ENCODE measurements at places on chromosomes 6 and 20. TPM values are rescaled to one million over a fixed set of nuclear protein-coding genes. Genes with fewer than 3 reads are reported as not detected.

- DNase-seq: no peak
- H3K27ac ChIP-seq: no peak within 1 kb of the TSS
- no peaks in the 10 kb centered on the region for H3K36me3 ChIP-seq
- no peak within 1 kb of the TSS for H3K4me3 ChIP-seq
Observed at GRCh38 chr6:32816746-32817204, at the start of gene HLA-DOB. HLA-DOB (minus strand) TSS chr6:32817002; CDS start chr6:32816951, 51 bp downstream.

DNA sequence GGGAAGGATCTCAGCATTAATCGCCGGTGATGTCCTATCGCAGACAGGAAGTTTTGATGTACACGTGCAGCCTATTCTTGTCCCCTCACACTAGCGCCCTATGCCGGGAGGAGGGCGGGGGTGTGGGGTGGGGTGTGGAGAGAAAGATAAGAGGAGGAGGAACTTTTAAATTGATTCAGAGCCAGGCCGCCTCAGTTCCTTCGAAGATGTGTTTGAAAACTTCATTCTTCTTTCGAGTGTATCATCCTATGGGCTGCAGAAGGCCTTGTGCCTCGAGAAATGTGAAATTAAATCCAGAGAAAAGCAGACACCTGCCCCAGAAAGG, 2.5 kb upstream of the POU3F2 start:
- H3K27me3 ChIP-seq: peaks cover 40% of the 10 kb centered on the region
- peaks cover 39% of the 10 kb centered on the region for H3K4me1 ChIP-seq

DNA sequence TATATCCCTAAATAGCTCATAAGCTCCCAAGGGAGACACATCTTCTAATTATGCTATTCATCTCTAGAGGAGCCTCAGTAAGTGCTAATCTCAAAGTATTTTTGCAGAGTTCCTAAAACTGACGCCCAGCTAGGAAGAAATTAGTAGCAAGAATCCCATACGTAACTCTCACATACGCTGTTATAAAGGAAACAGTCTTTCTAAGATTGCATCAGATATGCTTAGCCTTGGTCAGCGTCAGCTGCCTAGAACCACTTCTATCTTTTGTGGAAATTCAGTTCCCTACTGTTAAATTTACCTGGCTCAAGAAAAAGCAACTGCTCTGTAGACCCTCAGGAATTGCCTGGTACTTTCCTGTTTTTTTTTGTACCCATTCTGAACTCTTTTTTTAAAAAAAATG, 13.6 kb downstream of the RIPOR2 start:
- H3K36me3 ChIP-seq: no peaks in the 10 kb centered on the region
- no peak overlapping the region for H3K4me3 ChIP-seq
- H3K27ac ChIP-seq: no peak overlapping the region
- H3K27me3 ChIP-seq: peaks cover 4% of the 10 kb centered on the region
- no peak for DNase-seq
- H3K4me1 ChIP-seq: peaks cover 27% of the 10 kb centered on the region

DNA sequence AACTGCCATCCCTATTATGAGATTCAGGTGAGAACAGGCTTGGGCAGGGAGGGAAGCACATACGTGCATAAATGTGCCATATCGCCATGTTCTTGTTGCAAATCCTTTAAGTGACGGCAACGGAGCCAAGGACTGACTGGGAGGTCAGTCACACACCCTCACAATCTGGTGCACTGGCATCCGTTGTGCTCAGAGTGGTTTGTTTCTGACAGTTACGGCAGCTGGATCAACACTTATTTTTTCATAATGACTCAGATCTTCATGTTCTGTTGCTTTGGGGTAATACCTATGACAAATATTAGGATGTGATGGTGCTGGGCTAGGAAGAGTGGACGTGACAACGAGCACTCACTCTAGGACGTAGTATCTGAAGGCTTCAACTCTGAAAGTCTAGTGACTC, 56.2 kb upstream of the PREP start:
- no peak overlapping the region for H3K4me3 ChIP-seq
- H3K27ac ChIP-seq: peak overlapping the region; percentile 1
- peaks cover 8% of the 10 kb centered on the region for H3K4me1 ChIP-seq
- DNase-seq: no peak
- H3K36me3 ChIP-seq: peaks cover 5% of the 10 kb centered on the region

GRCh38 chr6:148608199-148608951, 138.5 kb upstream of the UST start:
- H3K27ac ChIP-seq: no peak overlapping the region
- H3K36me3 ChIP-seq: no peaks in the 10 kb centered on the region
- no peak for DNase-seq
- H3K4me1 ChIP-seq: no peaks in the 10 kb centered on the region
- H3K4me3 ChIP-seq: no peak overlapping the region
- H3K27me3 ChIP-seq: no peaks in the 10 kb centered on the region

DNA sequence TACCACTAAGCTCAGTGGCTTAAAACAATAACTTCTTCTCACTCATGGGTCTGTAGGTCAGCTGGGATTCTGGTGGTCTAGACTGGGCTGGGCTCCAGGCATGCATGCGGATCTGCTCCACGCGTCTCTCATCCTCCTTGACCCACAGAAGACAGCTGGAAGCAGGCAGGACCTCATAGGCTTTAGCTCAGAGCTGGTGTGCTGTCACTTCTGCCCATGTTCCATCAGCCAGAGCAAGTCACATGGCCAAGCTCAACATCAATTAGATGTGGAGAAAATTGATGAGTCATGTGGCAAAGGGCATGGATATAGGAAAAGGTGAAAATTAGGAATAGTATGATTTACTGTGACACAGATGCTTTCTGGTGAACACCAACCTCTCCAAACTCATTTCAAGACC, 57.4 kb upstream of the PSMF1 start:
- H3K27me3 ChIP-seq: peaks cover 1% of the 10 kb centered on the region
- no peaks in the 10 kb centered on the region for H3K4me1 ChIP-seq
- DNase-seq: no peak
- no peak overlapping the region for H3K27ac ChIP-seq
- no peak overlapping the region for H3K4me3 ChIP-seq

DNA sequence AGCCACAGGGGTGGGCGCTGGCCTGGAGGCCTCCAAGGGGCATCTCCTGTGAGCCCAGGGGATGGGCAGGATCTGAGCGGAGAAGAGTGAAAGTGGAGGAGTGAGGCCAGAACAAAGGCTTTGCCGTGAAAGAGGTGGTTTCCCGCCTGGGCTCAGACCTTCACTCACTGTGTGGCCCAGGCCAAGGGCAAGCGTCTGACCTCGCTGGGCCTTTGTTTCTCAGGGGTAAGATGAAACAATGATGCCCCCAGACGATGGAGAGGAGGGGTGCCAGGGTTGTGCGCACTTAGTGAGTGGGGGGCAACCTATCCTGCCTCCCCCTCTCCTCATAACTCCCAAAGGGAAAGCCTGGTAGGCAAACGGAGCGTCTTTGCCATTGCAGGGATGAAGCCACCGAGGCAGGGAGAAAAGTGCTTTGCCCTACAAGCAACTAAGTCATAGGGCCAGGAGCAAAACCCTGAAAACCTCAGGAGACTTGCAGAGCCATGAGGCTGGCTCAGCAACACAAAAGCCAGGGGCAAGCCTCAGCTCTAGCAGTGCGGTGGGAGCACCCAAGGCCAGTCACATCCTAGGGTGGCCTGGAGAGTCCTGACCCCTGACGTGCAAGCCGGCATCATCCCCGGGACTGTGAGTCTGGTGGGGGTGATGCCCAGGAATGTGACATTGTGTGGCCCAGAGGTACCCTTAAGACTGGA, 897 bp upstream of the STMN3 start:
- peaks cover 10% of the 10 kb centered on the region for H3K4me1 ChIP-seq
- H3K4me3 ChIP-seq: peak overlapping the region; percentile 65
- peaks cover 8% of the 10 kb centered on the region for H3K27me3 ChIP-seq
- H3K27ac ChIP-seq: no peak overlapping the region
- no peaks in the 10 kb centered on the region for H3K36me3 ChIP-seq

- peaks cover 9% of the 10 kb centered on the region for H3K36me3 ChIP-seq
- H3K27me3 ChIP-seq: peaks cover 4% of the 10 kb centered on the region
- no peak overlapping the region for H3K27ac ChIP-seq
- no peaks in the 10 kb centered on the region for H3K4me1 ChIP-seq
Observed at GRCh38 chr6:31851485-31851832, 11.2 kb downstream of the NEU1 start.

DNA sequence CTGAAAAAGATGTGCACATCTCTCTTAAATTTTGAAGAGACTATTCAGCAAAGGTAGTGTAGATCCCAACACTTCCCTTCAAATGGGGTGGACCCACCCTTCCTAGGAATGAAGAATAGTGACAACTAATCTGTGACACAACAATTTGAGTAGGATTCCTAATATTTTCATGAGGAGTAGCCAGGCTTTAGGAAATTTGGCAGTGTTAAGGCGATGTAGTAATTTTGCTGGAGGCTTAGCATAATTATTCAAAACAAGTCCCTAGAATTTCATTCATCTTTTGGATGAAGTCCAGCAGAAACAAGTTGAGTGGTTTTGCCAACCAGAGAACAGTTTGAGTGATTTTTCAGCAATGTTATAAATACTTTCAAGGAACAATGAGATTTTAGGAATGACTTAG, 52.4 kb downstream of the ELOVL4 start:
- H3K4me1 ChIP-seq: no peaks in the 10 kb centered on the region
- H3K27ac ChIP-seq: no peak overlapping the region
- H3K4me3 ChIP-seq: no peak overlapping the region
- no peaks in the 10 kb centered on the region for H3K36me3 ChIP-seq
- no peak for DNase-seq

DNA sequence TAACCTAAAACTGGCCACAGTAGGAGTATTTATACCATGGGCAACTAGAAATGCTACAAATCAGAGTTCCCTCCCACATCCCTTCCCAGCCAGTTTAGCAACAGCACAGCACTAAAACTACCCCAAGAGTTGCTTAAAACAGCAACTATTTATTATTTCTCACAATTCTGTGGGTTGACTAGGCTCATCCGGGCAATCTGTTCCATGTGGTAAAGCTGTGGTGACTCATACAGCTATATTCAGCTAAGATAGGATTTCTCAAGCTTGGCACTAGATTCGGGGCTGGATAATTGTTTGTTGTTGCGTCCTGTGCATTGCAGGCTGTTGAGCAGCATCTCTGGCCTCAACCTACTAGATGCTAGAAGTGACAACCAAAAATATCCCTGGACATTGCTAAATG, 8.6 kb upstream of the HECA start:
- no peak for DNase-seq
- H3K27ac ChIP-seq: no peak overlapping the region
- peaks cover 6% of the 10 kb centered on the region for H3K4me1 ChIP-seq

DNA sequence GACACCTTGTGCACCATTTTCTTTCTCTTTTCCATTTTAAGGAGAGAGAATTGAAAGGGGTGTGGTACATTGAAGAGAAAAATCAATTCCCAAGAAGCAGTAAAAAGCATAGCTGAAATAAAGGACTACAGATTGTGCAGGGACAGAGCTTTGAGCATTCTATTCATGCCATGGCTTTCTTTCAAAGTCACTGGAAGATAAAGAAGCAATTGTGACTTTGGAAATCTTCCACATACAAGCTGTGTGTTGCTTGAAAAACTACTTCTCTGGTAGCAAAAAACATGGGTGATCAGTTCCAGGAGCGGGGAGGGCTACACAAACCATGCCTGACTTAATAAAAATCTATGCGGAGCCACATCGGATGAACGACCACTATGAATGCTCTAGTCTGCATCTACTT, 230.2 kb upstream of the THEMIS start:
- DNase-seq: no peak
- H3K36me3 ChIP-seq: no peaks in the 10 kb centered on the region
- no peak overlapping the region for H3K27ac ChIP-seq
- H3K4me3 ChIP-seq: no peak overlapping the region
- H3K27me3 ChIP-seq: no peaks in the 10 kb centered on the region

DNA sequence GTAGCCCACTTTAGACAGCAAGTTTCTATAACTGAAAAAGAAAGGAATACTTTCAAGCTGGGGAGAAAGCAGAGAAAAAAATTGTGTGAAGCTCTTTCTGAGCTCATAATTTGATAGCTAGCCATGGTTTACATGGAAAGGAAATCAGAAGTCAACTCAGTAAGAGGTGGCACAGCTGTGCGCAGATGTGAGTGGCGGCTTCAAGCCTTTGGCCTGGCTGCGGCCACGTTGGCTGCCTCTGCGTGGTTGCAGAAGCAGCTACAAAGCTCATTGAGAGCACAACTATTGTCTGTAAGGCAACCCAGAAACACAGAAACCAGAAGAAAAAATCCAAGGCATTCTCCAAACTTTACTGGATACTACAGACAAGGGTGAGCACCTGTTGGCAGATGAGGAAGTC, 136.9 kb downstream of the SASH1 start:
- H3K4me3 ChIP-seq: no peak overlapping the region
- no peaks in the 10 kb centered on the region for H3K27me3 ChIP-seq
- DNase-seq: no peak
- H3K4me1 ChIP-seq: peaks cover 6% of the 10 kb centered on the region
- H3K36me3 ChIP-seq: peaks cover 63% of the 10 kb centered on the region
- H3K27ac ChIP-seq: no peak overlapping the region

GRCh38 chr6:34554291-34555006, 1.7 kb downstream of the SPDEF start:
- H3K27ac ChIP-seq: no peak overlapping the region
- H3K4me1 ChIP-seq: peaks cover 3% of the 10 kb centered on the region
- no peak for DNase-seq
- H3K4me3 ChIP-seq: no peak overlapping the region

DNA sequence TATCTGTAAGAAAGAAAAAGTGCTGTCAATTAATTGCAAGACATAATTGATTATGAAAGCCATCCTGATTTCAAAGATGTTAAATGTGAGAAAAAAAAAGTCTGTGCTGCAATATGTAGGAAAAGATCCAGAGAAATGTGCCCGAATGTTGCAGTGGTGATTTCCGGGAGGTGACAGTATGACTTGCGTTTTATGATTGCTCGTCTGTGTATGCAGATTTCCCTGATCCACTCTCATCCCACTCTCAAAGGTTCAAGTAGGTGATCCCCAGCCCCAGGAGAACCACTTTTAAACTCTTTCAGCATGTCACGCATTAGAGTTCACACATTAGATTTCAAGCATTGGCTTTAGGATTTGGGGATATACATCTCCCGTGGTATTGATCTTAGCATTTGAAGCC, 57.8 kb downstream of the TPD52L1 start:
- H3K27me3 ChIP-seq: peaks cover 3% of the 10 kb centered on the region
- H3K27ac ChIP-seq: no peak overlapping the region
- H3K36me3 ChIP-seq: peaks cover 3% of the 10 kb centered on the region
- H3K4me3 ChIP-seq: no peak overlapping the region

DNA sequence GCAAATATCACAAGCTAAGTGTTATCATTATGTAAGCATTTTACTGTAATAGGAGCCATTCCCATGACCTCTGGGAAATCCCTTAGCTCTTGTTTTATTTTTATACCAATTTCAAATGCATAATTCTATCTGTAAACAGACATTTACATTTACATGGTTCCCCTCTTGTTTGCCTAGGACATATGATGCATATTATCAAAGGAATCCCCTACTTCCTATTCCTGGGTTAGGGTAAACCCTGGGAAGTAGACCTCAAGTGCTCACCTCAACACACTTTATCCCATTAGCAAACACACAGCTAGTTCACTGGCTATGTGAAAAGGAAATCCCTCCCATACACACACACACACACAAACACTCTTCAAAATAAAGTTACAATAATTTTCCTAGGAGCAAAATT, 27.1 kb downstream of the PDE10A start:
- H3K36me3 ChIP-seq: no peaks in the 10 kb centered on the region
- no peak overlapping the region for H3K4me3 ChIP-seq
- peaks cover 2% of the 10 kb centered on the region for H3K27me3 ChIP-seq
- H3K4me1 ChIP-seq: peaks cover 59% of the 10 kb centered on the region
- peak overlapping the region; percentile 99 for H3K27ac ChIP-seq

The OPN5 gene
- total RNA-seq: 12.1 TPM

The POU5F1 gene
- 88.7 TPM for total RNA-seq

The FERMT1 gene
- total RNA-seq: 0.62 TPM

The PRDM13 gene
- not detected for total RNA-seq

The RNF5 gene
- total RNA-seq: 44.4 TPM

The TMEM244 gene
- not detected for total RNA-seq

Data from endothelial cell (in vitro differentiated cells).